ENCODE measurements at places on chromosomes 5 and 9.

DNA sequence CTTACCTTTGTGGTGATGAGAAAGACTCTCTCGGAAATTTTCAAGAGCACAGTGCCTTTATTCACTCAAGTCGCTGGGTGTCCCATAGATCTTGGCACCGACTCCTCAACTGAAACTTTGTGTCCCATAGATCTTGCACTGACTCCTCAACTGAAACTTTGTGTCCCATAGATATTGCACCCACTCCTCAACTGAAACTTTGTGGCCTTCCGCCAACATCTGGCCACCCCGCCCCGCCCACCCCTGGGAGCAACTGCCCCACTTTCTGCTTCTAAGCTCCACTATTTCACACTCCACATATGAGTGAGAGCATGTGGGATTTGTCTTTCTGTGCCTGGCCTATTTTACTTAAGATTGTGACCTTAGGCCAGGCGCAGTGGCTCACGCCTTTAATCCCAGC, 12.7 kb upstream of the EGFL7 start:
- DNase-seq: no peak

GRCh38 chr5:172598251-172599203, 42.5 kb upstream of the NEURL1B start:
- no peak for DNase-seq

- DNase-seq: no peak
Observed at GRCh38 chr9:75083188-75083970, 4.6 kb downstream of the NMRK1 start.

- no peak for DNase-seq
Observed at GRCh38 chr5:139381837-139382761, 998 bp downstream of the SLC23A1 start.

DNA sequence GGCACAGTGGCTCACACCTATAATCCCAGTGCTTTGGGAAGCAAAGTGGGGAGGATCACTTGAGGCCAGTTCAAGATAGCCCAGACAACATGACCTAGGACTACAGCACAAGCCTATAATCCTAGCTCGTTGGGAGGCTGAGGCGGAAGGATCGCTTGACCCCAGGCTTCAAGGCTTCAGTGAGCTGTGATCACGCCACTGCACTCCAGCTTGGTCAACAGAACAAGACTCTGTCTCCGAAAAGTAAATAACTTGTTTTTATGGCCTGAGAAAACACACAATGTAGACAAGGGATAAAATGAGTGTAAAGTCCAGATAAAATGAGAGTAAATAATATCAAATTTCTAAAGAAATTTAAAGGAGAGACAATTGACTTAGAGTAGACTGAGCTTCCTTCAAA, 26.3 kb downstream of the SHLD3 start:
- no peak for DNase-seq

- no peak for DNase-seq
Observed at GRCh38 chr5:122559676-122560075, 215.2 kb upstream of the SNX2 start.

DNA sequence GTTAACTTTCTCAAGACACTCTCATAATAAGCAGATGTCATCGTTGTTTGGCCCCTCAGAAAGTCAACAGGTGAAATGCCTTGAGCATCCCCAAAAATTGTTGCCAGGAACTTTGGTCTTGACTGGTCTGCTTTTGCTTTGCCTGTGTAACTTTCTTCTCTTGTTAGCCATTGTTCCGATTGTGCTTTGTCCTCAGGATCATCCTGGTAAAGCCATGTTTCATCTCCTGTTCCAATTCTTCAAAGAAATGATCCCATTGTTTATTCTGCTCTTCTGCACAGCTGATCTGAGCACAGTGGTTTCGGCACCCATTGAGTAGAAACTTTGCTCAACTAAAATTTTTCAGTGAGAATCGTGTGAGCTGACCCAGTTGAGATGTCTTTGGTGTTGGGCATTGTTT, 8.1 kb upstream of the ZBED3 start:
- DNase-seq: no peak

DNA sequence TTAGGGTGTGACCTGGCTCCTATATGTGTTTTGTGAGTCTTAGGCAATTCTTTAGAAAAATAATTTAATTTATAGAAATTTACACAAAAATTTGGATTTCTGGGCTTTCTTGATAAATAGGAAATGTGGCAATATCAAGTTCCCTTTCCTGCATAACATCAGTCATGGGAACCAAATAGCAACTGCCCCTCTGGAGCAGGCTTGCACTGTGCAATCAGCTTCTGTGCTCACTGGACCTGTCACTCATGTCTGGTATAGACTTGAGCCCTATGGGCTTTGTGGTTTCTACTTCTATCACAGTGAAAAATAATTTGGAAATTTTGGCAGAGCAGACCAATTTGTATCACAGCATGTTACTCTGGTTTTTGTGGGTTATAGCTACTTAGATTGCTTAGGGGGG, 131.7 kb downstream of the ADGRV1 start:
- DNase-seq: no peak

DNA sequence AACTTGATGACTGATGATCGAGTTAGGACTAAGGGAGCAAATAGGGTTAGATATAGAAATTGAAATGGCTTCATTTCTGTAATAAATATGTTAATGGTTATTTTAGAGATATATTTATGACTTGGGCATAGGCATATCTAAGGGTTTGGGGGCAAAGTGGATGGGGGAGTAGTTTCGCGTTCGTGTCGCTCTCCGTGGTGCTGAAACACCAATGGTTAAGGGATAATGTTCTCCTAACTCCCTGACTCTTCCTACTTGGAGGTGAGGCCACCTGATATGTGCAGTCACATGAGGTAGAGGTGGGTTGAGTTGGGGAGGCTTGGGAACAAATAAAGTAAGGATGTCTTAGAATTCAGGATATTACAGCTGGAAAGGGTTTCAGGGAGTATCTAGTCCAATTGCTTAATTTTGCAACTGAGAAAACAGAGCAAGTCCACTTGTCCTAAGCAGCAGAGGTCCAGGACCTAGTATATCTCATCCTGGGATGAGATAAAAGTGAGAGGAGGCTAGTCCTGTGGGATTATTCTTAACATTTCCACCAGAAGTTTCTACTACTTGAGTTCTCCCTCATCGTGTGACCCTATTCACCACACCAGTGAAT, 44.0 kb upstream of the MAP1B start:
- DNase-seq: no peak

GRCh38 chr9:35771534-35771933, 17.5 kb upstream of the MSMP start:
- DNase-seq: no peak

GRCh38 chr9:115743709-115744605, 409.6 kb upstream of the PAPPA start:
- DNase-seq: no peak

- DNase-seq: no peak
Observed at GRCh38 chr9:125835655-125836054, 88.5 kb downstream of the PBX3 start.

GRCh38 chr5:100913298-100913697, 10.2 kb upstream of the ST8SIA4 start:
- DNase-seq: no peak

GRCh38 chr5:138372225-138372624, 19.7 kb downstream of the KDM3B start:
- no peak for DNase-seq

DNA sequence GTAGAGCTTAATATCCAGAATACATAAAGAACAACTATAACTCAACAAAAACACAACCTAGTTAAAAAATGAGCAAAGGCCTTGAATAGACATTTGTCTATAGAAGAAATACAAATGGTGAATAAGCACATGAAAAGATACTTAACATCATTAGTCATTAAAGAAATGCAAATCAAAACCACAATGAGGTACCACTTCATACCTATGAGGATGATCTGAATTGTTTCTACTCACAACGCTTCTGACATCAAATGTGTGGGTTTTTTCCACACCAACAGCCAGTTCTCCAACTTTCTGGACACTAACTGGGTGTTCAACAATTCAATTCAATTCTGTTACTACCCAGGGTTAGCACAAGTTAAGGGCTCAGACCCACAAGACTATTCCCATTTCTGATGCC, 22.0 kb downstream of the SREK1IP1 start:
- no peak for DNase-seq

- no peak for DNase-seq
Observed at GRCh38 chr5:34676416-34676815, 20.3 kb downstream of the RAI14 start.

GRCh38 chr5:150065886-150066285, 20.5 kb downstream of the CSF1R start:
- no peak for DNase-seq

All from non-pigmented ciliary epithelial cell (primary cell).